Activated T-cell treated with anti-CD3 and anti-CD28 coated beads, Interleukin-2, amount 50 U/mL, for 48 hours (primary cell): ENCODE measurements at places on chromosomes 7 and 10.

GRCh38 chr10:51696251-51696650 lies 3.1 kb downstream of the CSTF2T start:
- DNase-seq = no peak

- no peak for DNase-seq
Measured at GRCh38 chr7:96837593-96837992, 127.9 kb upstream of the SEM1 start.

- DNase-seq = no peak
Measured at GRCh38 chr7:114628362-114628761, 213.7 kb downstream of the FOXP2 start.

GRCh38 chr7:30159698-30160143 lies 24.9 kb downstream of the MTURN start:
- peak; percentile 34 for DNase-seq

- no peak for DNase-seq
Measured at GRCh38 chr7:94621120-94621519, 34.8 kb downstream of the SGCE start.
